ENCODE measurements at places on chromosomes 5 and 9.

DNA sequence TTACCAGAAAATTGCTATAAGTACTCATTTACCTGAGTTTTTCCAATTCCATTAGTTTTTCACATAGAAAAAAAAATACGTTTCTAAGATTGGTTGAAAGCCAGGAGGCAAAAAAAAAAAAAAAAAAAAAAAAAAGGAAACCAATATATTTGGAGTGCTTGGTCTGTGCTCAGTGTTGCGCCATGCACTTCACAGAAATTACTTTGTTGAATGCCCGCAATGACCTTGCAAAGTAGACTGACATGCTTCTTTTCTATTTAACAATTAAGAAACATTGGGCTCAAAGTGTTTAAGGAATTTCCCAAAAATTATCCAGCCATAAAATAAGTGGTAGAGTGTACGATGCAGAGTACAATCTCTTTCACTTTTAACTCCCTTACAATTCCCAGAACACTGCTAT lies 65.2 kb upstream of the PAPPA start:
- no peak for DNase-seq

- no peak for DNase-seq
Observed at GRCh38 chr9:131167146-131167692, 41.8 kb downstream of the NUP214 start.

GRCh38 chr5:69042500-69042899 lies 51.3 kb upstream of the SLC30A5 start:
- DNase-seq: no peak

DNA sequence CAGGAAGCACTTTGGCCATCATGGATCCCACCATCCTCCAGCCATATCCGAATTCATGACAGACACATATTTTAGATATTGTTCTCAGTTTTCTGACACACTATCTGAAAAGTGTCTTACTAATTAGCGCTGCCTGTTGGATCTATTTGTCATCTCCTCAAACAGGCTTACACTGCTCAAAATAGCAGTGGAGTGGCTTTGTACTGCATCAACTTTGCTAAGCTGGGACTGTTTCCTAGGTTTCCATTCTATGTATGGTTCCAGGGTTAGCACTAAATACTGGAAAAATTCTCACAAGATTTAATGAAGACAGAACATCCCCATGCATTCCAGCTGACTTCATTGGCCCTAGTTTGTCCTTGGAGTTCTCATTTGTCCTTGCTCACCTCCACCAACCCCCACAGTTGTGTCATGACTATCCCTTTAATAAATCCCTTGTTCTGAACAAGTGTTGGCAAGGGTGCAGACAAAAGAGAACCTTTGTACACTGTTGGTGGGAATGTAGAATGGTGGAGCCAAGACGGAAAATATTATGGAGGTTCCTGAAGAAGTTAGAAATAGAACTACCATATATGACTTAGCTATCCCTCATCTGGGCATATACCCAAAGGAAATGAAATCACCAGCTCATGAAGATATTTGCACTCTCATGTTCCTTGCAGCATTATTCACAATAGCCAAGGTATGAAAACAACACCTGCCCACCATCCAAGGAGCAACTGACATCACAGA lies 136.5 kb upstream of the RAI14 start:
- no peak for DNase-seq

DNA sequence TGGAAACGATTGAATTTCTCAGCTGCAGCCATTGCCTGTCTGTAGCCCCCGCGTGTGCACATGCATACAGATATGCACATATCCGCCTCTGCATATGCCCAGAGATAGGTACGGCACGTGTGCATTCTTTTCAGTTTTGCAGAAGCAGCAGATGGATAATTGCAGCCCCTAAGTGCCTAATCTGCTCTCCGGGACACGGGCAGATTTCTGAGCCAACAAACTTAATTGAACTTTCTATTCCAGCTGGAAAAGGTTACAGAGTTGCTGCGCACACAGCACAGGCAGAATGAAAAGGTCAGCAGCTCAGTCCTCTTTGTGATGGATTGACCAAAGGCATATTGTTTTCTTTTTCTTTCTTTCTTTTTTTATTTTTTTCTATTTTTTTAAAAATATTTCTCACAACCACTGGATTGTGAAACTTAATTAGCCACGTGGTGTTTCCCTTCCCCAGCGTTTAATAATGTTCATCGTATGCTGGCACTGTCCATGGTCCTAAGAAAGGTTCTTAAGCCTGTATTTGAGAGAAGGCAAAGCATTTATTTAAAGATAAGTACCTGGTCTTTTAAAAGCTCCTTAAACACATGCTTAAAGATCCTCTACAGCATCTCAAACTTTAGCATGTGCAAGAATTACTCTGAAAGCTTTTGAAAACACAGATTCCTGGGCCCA lies 270.2 kb upstream of the BRINP1 start:
- no peak for DNase-seq

DNA sequence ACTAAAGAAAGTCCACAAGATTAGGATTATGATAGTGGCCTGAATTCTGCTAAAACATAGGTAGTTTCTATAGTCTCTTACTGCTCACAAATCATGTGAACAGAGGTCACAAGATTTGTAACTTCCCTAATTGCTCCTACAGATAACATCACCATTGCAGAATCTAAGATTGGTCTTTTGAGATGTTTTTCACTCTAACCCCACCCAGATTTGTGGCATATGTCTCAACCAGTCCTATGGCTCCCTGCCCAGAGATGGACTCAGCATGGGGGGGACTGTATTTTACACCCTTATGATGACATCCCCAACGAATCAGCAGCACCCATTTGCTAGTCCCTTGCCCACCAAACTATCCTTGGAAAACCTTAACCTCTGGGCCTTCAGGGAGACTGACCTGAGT lies 1046.2 kb downstream of the CDH12 start:
- no peak for DNase-seq

All from head of caudate nucleus (tissue), 42 donors.